Stimulated activated CD8-positive, alpha-beta memory T cell treated with anti-CD3 and anti-CD28 coated beads, Interleukin-7, amount 100 ng/mL, for 24 hours (primary cell): ENCODE measurements at places on chromosomes 7 and 10.
A peak's percentile ranks its signal among the peaks of the same experiment; 100 is the strongest.

- DNase-seq = no peak
These were observed 180.3 kb upstream of the GRB10 start for GRCh38 chr7:50962962-50963374.

- no peak for DNase-seq
These were observed 22.0 kb downstream of the CDCA7L start for GRCh38 chr7:21923658-21924057.

DNA sequence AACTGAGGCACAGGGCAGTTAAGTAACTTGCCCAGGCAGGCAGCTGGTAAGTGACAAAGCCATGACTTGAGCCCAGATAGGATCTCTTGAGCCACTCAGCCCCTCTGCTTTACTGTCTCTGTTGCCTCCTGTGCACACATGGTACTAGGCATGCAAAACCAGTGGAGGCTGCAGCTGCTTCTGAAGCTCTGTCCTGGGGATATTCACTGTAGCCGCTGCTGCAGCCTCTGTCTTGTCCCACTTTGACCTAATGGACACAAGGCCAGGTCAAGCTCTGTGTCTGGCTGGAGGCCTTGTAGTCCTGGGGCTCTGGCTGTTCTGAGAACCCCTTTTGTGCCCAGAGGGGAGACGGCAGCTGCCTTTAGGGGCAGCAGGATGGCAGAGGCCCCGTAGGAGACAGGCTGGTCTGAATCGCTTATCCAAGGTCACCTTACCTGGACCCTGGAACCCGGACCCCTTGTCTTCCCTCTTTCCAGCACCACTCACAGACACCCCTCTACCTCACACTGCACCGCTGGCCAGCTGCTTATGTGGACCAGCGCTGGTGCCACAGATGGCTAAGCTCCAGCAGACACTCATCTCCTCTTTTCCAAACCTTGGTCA, 57.6 kb downstream of the TSPAN15 start:
- DNase-seq = no peak

DNA sequence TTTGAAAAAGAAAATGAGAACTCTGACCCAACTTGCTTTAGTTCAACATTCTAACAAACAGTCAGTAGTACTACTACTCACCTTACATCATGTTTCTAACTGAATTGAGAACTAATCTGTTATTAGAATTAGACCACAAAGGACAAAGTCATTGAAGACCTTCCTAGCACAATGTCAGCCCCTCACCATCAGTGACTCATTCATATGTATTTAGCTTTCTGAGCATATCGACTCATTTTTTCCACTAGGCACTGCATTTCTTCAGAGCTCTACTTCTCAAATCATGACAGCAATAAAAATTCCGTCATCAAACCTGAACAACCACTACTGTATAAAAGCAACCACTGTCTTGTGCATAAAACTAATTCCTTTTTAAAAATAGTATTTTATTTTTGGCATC, 4.4 kb upstream of the LRRN3 start:
- DNase-seq = no peak

GRCh38 chr10:86967481-86967941, 771 bp upstream of the ADIRF start:
- DNase-seq = no peak

- DNase-seq = no peak
These were observed 443.2 kb upstream of the SEMA3A start for GRCh38 chr7:84637568-84638338.

DNA sequence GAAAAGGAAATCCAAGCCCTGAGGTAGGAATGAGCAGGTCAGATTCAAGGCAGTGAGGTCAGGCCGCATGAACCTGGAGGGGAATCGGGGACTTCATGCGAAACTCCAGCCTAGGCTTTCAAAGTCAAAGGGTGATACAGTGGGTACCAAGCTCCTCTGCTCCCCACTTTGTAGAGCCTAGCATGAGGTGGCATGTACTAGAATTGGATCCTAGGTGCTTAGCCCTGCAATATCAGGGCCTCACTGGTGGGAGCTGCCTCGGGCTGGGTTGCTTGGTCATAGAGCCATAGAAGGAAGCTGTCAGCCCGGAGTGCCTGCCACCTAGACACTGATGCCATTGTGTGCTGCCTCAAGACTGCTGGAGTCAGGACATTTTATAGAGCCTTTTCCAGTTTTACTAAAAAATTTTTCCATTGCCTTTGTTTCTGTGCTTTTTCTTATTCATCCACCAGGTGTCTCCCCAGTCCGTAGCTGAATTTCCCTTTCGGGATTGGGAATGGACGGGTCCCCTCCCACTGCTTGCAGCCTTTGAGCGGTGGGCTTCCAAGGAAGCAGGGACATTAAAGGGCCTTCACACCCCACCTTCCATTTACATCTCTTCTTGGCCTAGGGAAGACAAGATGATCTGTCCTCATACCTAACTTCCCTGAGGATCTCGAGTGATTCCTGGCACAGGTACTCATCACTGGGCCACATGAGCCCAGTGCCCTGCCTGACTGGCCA, 5.5 kb upstream of the LZTS2 start:
- DNase-seq = no peak

DNA sequence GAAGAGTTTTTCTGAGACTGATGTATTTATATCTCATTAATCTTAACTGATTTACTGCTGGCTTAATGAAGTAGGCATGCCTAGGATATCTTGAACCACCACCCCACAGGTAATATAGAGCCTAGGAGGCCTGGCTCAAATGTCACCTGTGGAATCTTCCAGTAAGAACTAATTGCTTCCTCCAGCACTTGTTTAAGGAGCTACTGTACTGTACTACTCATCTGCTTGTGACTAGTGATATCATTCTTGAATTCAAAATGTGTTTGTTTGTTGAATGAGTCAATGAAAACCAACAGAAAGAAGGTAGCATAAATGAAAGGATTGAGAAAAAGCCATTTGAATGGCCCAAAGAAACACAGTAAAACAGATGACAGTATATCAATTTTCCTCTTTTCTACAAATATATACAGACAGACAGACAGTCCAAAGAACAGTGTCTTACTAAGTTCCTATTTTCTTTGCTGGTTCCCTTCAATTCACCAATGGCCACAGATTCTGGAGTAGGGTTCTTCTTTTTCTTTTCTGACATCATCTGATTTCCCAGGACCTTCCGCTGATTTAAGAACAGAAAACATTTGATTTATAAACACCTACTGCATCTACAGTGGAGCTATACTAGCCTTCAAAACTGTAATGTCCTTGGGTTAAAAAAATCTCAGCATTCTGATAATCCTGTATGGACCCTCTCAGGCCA, 43.7 kb upstream of the SLIT1 start:
- no peak for DNase-seq

DNA sequence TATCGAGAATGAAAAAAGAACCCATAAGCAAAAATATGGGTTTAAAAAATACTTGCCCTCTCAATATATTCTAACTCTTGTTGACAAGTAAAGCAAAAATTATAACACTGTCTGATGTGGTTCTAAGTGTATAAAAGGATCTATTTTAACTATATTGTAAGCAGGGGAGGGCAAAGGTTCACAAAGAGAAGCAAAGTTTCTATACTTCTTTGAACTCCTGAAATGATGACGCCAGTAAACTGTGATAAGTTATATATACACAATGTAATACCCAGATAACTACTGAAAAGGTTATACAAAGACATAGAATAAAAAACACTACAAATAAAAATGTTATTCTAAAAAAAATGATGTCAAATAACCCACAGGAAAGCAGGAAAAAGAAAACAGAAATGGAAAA, 37.1 kb downstream of the PDLIM1 start:
- DNase-seq = no peak

GRCh38 chr10:11149807-11150141, 132.1 kb downstream of the CELF2 start:
- no peak for DNase-seq

GRCh38 chr7:140326116-140326928, 72.0 kb downstream of the SLC37A3 start:
- DNase-seq = peak; percentile 7
